ENCODE measurements at places on chromosomes 12 and 14.

GRCh38 chr12:93766796-93767523 is 89.8 kb downstream of the CRADD start:
- DNase-seq = no peak

DNA sequence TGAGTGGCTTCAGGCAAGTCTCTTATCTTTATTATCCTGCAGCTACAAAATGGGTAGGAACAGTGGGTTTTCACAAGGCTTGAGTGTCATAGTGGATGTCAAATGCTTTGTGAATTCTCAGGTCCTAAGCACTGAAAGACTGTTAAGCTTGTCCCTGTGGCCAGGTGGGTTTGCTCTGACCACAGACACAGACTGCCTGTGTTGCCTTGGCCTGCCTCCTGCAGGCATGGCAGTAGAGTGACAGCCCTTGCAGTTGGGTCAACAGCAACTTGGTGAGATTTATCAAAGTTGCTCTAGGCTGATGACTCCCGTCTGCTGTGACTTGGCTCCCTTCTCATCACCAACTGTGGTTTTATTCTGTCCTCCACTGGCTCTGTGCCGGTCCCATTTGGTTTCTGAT is 520.0 kb upstream of the CCDC196 start:
- no peak for DNase-seq

- DNase-seq = peak; percentile 52
Measured at GRCh38 chr12:57214398-57214781, 2.2 kb upstream of the NXPH4 start.

GRCh38 chr12:26246483-26247164 is 51.3 kb downstream of the SSPN start:
- DNase-seq = no peak

GRCh38 chr14:20413744-20414082 is 412 bp upstream of the TEP1 start:
- DNase-seq = no peak

- DNase-seq = no peak
Measured at GRCh38 chr12:32270818-32271710, 128.3 kb upstream of the FGD4 start.

GRCh38 chr12:128476266-128476665 is 209.3 kb downstream of the TMEM132C start:
- DNase-seq = no peak

DNA sequence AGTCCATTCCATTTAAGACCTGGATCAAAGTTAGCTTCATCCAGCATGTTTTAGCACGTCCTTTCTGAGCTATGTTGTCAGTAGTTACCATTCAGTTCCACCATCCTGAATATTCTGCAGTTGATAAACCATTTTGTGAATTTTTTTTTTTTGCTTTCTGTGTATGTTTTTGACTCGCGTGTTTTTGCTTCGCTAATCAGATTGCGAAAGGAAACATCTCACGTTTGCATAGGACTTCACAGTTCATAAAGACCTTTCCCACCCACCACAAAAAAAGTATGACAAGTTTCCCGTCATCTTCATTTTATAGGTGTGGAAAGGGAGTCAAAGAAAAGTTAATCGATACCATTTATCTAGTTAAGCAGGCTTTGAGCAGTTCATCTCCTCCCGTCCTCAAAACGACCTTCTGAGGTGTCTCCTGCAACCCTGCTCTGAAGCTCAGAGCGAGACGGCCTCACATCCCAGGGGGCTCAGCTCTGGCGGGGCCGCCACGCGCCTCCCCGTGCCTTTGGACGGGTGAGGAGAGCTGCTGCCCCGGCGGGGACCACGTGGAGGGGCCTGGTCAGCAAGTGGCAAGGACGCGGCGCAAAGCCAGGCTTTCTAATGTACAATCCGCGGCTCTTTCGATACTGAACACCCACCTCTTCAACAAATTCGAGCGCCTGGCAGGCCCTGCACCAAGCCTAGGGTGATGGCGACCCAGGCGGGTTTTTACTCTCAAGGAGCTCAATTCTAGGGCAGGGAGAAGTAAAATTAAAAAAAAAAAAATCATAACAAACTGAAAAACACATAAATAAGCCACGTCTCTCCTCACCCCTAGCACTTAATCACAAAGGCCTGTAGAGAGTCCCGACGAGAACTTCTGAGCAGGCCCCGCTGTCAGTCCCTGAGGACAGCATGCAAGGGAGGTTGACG is 988 bp upstream of the TMEM263 start:
- DNase-seq = no peak

GRCh38 chr12:95182868-95183415 is 34.3 kb downstream of the FGD6 start:
- DNase-seq = no peak

DNA sequence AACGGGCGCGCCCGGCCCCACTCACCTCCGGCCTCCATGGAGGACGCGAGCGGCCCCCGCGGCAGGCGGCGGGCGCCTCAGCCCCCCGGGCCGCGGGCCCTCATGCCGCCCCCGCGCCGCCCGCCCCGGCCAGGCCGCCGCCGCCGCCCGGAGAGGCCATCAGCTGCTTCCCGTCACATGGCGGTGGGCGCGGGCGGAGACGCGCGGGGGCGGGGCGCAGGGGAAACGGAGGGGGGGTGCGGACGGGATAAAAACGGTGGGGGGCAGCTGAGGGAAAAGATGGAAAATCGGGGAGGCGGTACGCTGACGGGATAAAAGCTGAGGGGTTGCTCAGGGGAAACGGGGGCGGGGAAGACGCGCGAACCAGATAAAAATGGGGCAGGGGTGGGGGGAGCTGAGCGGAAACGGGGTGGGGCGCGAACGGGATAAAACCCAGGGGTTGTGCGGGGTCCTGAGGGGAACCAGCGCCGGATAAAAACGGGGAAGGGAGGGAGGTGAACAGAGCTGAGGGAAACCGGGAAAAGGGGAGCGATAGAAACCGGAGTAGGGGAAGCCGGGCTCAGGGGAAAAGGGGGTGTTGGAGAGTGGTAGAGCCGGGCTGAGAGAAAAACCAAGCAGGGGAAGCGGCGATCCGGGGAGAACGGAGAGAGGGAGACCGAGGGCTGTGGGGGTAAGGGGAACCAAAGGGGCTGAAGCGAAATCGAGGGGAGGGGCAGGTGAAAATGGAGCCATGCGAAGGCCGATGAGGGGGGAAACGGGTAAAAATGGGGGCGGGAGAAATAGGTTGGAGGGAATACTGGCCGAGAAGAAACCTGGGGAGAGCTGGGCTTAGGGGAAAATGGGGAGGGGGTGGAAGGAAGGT is at the start of gene WSB2:
WSB2 (minus strand) TSS at position 169 of the 862 bp plus-strand sequence; CDS start at position 38, 131 bp downstream.
- peak; percentile 52 for DNase-seq

DNA sequence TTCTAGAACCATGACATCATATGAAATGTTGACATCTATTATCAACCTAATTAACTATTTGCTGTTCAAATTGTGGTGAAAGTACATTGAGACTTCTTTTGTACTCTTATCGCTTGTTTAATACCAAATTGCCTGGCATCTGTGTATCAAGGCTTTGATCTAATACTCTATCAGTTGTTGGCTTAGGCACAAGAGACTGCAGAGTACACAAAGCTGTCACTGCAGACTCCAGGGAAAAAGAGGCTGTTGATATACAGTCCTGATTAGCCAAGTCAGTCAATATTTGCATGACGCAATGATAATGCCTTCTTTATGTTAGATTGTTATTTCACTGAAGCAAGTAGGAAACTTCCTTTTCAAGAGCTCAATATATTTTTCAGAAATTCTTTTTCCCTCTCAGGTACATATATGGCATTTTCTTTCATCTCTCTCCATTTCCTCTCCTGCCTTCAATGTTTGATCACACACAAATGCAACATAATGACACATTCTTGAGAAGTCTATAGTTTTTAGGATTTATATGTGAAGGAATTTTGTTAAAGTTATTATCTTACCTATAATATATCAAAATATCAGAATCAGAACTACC is 32.3 kb upstream of the PTCSC3 start:
- DNase-seq = no peak

DNA sequence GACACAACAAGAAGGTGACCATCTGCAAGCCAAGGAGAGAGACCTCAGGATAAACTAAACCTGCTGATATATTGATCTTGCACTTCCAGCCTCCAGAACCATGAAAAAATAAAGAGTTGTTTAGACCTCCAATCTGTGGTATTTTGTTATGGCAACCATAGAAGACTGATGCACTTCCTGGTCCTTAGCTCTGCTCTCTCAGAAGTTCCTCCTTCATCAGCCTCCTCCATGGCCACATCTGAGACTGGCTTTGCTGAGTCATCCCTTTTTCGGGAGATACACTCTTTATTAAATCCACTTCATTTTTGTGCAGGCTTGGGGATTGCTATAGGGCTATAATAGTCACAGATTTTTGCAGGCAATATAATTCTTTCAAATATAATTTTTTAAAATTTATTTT is 89.6 kb upstream of the ATF7IP start:
- no peak for DNase-seq

DNA sequence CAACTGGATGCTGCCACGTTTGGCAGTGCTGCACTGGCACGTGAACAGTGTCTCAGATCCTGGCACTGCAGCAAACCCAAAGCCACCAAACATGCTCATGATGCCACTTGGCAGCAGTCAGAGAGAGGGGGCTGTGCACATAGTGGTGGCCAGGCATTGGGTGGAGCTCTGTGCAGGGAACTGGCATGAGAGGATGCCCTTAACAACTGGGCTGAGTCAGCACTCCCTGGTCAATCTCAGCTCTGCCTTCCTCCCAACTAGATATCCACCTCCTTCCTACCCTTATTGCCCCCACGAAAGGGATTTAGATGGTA is 37.0 kb downstream of the ZFHX2 start:
- no peak for DNase-seq

DNA sequence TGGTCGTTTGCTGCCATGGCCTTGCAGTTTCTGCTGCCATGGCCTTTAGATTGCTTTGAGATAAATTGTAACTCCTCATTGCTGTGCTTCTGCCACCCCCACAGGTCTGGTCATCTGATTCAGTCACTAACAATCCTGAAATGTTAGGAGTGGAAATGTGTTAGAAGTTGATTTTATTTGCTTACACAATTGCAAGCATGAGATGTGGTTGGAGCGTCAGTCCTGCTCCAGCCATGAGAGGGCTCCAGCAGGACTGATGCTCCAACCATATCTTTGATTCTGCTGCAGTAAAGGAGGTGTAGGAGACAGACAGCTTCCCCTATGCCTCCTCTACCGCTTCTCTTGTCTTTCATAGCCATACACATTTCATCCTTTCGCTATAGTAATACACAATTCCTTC is 226.8 kb upstream of the RGS6 start:
- no peak for DNase-seq

DNA sequence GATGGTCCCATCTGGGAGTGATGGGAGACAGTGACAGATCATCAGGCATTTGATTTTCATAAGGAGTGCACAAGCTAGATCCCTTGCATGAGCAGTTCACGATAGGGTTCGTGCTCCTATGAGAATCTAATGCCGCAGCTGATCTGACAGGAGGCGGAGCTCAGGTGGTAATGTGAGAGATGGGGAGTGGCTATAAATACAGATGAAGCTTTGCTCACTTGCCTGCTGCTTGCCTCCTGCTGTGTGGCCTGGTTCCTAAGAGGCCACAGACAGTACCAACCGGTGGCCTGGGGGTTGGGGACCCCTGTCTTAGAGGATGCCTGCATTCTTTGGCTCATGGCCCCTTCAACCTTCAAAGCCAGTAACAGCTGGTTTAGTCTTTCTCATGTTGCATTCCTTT is 130.3 kb downstream of the PTPN11 start:
- DNase-seq = no peak

DNA sequence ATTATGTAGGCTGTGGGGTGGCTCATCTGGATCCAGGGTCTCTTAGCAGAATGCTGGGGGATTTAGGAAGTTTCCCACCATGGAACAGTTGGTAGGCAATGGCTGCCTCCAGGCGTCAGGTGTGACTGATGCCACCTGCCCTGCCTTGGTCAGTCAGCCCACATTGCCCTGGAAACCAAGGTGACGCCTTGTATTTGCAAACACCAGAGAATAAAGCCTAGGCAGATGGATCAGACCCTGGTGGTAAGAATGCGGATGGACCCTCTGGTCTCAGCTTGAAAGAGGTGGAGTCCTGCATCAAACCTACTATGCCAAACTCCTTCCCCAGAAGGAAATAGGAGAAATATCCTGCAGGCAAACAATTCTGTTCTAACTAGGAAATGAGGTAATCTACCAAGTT is 38.2 kb downstream of the NCKAP5L start:
- DNase-seq = no peak

DNA sequence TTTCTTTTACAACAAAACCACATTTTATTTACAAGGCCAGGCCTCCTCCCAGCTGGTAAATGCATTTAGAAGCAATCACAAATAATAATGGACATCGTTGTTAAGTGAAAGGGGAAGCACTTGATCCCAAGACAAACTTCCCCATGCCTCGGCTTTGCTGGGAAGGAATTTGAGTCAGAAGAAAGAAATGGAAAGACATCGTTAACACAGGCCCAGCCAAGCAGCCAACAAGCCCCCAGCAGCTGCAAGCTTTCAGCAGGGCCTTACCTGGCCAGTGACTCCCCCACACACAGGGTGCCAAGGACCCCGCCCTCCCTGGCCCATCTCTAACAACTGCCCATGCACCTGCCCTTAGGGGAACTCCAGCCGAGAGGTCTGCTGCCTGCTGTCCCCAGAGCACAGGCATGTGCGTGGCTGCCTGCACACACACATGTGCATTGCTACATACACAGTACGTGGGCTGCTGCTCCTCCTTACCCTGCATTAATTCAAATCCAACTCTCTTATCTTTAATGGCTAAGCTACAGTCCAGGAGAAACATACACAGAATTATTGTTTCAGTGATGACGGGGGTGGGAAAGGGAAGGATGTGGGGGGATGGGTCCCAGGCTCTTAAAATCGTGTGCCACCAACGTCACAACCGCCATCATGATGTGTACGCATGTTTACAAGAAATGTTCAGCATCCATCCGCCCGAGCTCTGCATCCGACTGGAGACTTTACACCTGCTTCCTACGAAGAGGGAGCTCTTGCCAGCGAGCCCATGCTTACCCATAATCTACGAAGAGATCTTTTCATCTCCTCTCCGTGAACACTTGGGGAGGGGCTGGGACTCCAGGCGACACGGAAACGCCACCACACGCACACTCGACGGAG is 9.8 kb downstream of the BCL11B start:
- no peak for DNase-seq

- DNase-seq = no peak
Measured at GRCh38 chr12:58041441-58041840, 100.1 kb downstream of the ATP23 start.

DNA sequence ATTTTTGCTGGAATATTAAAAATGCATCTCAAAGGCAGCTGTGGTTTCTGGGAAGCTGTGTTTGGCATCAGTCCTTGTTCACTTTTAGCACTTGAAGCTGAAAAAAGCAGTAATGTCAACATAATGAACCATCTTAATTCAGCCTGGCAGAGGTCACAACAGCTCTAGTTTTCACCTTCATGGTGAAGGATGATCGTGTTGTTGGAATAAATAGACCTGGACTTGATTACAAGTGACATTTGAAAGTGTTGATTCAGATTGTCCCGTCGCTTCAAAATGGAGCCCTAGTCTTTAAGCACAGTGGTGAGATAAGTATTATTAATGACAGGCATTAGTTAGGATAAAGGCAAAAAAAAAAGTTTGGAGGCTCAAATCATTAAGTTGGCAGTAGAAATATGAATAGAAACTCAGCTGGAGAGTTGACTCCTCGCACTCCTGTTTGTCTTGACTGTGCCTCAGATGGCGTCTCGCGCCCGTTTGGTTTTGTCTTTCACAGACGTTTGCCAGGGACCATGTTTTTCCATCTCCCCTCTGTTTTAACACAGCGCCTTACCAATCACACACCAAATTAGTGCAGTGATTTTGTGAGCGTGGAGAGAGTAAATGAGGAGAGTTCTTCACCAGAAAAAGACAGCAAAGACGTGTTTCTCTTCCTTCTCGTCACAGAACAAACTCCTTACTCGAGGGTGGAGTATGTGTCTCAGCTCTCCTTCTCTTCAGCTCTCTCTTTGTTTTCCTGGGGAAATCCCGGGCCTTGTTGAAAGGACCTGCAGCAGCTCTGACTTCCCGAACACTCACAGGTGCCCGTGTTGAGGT is 53.4 kb upstream of the MMP17 start:
- DNase-seq = no peak

Data from stimulated activated CD8-positive, alpha-beta memory T cell treated with anti-CD3 and anti-CD28 coated beads, Interleukin-4, amount 100 ng/mL, for 24 hours (primary cell).